ENCODE measurements at places on chromosomes 2 and 18.

GRCh38 chr18:58496937-58497336, 132.0 kb downstream of the ALPK2 start:
- peak; percentile 72 for DNase-seq

GRCh38 chr2:38665854-38666555, at the start of gene GALM:
Gene GALM, plus strand, starts transcription at chr2:38666114. Its CDS starts 48 bp downstream, at chr2:38666162.
- DNase-seq, result peak; percentile 72

GRCh38 chr2:198146346-198146940, 342.1 kb downstream of the PLCL1 start:
- no peak for DNase-seq

- DNase-seq, result no peak
Observed at GRCh38 chr2:2400286-2401038, 69.4 kb upstream of the MYT1L start.

GRCh38 chr2:197804758-197805714, 643 bp downstream of the PLCL1 start:
- peak; percentile 68 for DNase-seq

- no peak for DNase-seq
Observed at GRCh38 chr2:98448441-98449145, 3.9 kb downstream of the INPP4A start.

GRCh38 chr2:156687715-156688114, 251.5 kb downstream of the GPD2 start:
- no peak for DNase-seq

DNA sequence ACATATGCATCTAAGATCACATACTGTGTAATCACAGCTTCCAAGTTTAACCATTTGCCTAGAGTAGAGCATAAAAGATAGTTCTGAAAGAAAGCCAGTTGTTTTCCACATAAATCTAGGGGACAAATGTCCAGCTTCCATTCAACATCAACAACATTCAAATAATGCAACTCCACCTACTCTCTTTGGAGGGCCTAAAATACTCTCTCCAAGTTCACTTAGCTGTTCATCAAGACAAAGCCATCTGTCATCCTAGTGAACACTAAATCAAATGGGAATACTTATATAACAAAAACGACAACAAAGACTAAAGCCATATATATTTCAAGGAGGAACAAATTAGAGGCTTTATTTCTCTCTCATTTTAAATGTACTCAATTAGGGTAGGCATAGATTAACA, 221.5 kb upstream of the CDH2 start:
- no peak for DNase-seq

- no peak for DNase-seq
Observed at GRCh38 chr18:11927497-11927896, 19.4 kb upstream of the MPPE1 start.

DNA sequence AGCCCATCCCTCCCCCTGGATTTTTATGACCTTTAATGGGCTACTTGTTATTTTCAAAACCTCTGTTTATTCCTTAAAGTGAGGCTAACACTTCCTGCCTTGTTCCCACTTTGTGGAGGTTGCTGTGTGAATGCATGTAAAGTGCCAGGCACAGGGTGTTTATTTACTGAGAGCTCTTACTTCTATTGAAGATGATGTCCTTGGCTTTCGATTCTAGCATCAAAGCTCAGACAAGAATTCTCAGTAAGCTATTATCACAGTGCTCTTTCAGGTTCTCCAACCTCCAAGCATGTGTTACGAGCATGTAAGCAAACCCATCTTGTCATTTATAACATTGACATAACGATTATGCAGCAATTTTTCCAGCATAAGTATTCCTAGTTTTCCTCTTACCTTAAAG, 44.2 kb downstream of the DPYSL5 start:
- DNase-seq, result peak; percentile 9

DNA sequence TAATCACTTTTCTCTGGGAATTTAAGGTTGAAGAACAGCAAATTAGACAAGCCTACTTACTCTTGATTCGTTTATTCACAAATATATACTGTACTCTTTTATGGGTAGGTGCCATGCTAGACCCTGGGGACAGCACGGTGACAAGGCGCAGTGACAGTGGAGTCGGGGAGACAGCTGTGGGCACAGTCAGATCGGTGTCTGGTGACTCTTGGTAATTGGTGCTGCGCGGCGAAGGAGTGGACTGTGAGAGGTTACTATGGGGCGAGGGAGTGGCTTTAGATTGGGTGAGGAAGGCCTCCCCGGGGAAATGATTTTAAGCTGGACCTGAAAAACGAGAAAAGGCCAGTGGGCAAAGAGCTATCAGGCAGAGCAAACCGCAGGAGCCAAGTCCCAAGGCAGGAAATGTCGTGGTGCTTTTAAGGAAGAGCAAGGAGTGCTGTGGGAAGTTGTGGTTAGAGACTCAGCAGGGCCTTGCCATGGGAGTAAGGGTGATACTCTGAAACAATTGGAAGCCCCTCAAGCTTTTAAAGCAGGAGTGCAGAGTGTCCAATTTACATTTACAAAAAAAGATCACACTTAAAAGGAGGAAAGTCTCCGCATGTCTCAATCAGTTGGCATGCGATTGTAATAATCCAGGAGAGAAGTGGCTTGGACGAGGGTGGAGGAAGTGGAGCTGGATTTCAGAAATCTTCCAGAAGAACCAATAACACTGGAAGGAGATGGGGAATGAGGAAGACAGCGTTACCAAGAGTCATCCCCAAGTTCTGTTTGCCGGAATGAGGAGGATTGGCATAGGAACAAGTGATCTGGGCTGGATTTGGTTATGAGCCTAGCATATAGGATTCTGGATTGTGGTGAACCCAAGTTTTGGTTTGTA, 36.1 kb upstream of the TXNDC2 start:
- no peak for DNase-seq

DNA sequence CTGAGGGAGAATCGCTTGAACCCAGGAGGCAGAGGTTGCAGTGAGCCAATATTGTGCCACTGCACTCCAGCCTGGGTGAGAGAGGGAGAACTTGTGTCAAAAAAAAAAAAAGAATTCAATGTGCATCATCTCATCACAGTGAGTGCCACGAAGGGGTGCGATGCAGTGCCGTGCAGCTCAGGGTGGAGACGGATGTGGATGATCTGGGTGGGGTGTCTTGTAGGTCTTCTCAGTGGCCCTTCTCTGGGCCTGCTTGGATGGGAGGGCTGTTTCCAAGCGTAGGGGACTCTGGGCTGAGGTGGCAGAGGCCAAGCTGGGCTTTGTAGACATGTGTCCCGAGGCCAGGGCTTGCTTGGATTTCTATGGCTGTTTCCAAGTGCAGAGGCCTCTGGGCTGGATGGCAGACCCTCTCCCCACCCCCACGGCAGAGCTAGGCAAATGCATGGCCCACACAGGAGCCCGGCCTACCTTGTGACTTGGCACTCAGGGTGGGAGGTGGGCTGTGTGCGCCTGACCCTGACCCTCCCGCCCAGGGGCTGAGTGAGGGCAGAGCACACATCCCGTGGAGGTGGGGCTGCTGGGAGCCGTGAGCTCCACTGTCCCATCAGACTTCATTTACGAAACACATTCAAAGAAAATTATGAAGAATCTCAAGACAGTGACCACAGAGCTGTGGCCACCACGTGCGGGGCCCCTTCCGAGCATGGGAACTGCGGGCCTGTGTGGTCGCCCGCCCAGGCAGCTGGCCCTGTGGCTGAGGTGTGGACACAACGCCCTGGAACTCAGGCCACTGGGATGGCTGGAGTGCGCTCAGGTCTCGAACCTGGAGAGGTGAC, 76.4 kb downstream of the ASB1 start:
- DNase-seq, result no peak

- DNase-seq, result no peak
Observed at GRCh38 chr2:232772531-232772930, 3.8 kb downstream of the KCNJ13 start.

GRCh38 chr2:240797500-240797895, 22.5 kb downstream of the KIF1A start:
- DNase-seq, result no peak

GRCh38 chr2:164609790-164610189, 11.5 kb downstream of the GRB14 start:
- no peak for DNase-seq

DNA sequence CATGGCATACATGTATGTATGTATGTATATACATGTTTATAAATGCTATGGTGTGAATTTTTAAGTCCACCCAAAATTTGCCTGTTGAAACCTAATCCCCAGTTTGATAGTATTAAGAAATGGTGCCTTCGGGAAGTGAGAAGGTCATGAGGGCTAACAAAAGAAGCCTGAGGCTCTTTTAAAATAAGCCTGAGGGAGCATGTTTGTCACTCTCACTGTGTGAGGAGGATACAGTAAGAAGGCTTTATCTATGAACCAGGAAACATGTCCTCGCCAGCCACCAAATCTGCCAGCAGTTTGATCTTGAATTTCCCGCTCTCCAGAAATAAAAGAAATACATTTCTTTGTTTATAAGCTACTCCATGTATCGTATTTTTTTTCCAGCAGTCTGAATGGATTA, 163.0 kb upstream of the LINC00305 start:
- DNase-seq, result no peak

DNA sequence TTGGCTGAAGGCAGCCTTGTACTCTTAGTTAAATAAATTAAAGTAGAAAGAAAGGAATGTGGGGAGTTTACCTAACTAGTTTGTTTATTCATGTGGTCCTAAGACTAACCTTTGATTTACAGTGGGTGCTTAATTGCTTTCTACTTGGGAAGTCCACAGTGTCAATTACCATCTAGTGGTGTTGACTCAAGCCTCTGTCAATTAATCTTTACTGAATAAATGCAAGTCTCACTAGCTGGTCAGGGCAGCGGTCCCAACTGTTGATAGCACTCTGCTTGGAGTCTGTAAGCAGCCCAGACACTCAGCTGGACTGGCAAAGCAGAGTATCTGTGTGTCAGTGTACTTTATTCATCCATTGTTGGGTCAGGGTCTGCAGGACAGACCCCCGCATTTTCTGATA, 15.8 kb downstream of the ZNF514 start:
- DNase-seq, result no peak

- no peak for DNase-seq
Observed at GRCh38 chr2:65922794-65923193, 490.4 kb upstream of the SPRED2 start.

- no peak for DNase-seq
Observed at GRCh38 chr2:105256431-105257047, 15.0 kb downstream of the GPR45 start.

DNA sequence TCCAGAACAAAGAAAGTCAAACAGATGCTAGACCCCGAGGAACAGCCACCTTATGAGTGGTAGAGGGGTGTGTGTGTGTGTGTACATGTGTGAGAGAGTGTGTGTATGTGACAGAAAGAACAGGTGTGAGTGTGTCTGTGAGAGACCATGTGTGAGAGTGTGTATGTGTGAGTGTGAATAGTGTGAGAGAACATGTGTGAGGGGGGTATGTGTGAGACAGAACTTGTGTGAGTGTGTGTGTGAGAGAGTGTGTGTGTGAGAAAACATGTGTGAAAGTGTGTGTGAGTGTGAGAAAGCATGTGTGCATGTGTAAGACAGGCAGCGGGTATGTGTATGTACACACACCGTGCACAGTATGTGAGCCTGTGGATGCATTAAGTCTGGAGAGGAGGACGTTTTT, 214.3 kb downstream of the SP3 start:
- no peak for DNase-seq

DNA sequence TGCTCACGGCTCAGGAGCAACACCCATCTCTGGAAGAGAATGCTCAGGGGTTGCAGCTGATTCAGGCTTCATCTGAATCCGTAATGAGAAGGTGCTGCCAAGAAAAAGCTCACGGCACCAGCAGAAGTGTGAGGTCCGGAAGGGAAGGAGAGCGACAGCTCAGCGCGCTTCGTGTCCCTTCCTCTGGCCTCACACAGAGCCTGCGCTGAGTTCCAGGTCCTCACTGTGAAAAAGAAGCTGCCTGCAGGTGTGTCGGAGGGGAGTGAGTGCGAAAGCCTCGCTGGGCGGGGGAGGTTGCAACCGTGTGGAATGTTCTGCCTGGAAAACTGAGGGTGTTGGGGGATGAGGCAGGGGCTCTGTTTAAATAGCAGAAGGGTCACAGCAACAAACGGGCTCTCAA, 76.2 kb upstream of the TWIST2 start:
- no peak for DNase-seq

GRCh38 chr2:32591669-32592463, 36.0 kb upstream of the TTC27 start:
- peak; percentile 1 for DNase-seq

- DNase-seq, result no peak
Observed at GRCh38 chr2:3730646-3731045, 27.3 kb downstream of the DCDC2C start.

- DNase-seq, result no peak
Observed at GRCh38 chr2:95012881-95013550, 12.5 kb upstream of the MAL start.

DNA sequence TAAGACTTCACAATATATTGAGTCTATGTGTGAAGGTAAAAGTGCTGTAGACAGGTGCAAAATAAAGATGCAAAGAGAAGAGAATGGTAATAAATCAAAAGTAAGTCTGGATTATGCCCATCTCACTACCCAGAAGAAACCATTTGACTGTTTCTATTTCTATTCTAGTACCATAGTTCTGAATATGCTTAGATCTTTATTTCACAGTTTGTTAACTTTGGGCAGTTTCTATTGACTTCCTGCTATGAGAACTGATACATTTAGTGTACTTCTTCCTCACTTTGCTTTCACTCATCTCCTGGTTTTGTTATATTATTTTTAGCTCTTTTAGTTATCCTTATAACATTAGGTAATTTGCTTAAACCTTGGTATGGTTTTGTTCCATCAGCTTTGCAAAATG, 94.9 kb downstream of the HS1BP3 start:
- DNase-seq, result no peak

- no peak for DNase-seq
Observed at GRCh38 chr2:153451611-153452010, 27.0 kb downstream of the RPRM start.

DNA sequence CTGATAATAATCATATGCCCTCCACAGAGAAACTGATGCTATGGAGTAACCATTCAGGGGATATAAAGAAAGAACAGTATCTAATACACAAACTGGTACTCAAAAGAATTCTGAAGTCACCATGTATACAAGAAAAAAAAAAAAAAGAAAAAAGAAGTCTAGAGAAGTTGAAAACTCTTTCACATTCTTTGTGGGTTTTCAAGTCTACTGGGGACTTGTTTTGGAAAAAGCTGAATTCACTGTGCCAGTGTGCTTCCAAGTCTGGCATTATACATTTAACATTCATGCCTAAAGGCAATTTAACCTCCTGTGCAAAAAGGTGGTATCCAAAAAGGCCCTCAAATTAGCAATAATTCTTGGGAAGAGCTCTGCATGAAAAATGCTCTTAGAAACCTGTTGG, 94.8 kb upstream of the ITGB6 start:
- DNase-seq, result no peak

DNA sequence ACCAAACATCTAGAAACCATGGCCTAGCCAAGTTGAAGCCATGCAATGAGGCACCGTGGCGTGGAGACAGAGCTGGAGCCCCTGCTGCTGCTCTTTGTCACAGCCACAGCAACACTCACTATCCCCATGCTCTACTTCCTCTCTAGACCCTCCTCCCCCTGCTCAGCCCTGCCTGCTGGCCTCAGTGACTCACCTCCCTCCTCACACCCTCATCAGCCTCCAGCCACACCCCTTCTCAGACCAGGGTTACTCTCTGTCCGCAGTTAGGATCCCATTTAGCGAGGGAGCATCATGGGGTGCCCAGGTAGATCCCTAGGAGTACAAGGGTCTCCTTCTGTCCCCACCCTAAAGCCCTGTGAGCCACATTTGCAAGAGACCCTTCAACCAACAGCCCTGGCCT, 25.4 kb upstream of the SOX11 start:
- DNase-seq, result no peak
